ENCODE measurements at places on chromosomes 5 and 9.

DNA sequence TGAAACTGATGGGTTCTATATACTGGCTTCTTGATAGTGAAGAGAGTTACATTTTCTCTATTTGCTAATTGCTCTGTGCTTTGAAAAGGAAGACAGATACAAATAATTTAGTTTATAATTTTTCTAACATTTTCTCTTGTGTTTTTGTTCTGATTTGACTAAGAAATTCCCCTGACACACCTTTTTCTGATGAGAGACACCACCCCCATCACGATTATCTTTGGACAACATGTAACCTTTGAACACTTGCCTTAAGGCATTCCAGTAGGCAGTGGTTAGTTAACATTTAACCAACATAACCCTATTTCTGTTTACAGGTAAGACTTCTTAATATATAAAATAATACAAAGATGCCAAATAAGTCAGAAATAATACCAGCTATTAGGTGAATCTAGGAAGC is 4.1 kb upstream of the PTBP3 start:
- no peak for DNase-seq

- no peak for DNase-seq
These were observed 32.6 kb upstream of the ACO1 start for GRCh38 chr9:32351845-32352244.

DNA sequence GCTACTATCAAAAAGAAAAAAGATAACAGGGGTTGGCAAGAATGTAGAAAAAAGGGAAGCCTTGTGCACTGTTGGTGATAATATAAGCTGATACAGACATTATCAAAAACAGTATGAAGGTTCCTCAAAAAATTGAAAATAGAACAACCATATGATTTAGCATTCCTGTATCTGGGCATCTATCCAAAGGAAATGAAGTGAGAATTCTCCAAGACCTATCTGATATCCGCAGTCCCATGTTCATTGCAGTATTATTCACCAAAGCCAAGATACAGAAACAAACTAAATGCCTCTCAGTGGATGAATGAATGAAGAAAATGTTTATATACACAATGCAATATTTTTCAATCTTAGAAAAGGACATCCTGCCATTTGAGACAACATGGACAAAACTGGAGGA is 1943.3 kb downstream of the MAT2B start:
- no peak for DNase-seq

DNA sequence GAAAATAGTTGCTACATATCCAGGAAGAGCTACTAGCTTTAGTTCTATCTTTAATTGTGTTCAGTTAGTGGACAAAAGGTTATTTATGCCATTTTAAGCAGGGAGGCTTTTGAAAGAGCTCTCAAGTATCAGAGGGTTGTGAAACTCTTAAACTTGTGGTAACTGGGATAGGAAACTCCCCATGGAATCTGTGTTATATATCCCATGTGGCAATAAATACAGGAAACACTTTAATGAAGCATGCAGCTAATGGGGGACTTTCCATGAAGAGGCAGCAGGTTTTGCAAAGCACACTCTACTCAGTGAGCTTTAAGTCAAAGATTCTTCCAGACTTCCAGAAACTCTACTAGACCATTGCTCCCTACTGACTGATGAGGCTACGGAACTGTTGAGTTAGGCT is 805.0 kb upstream of the C9orf72 start:
- no peak for DNase-seq

DNA sequence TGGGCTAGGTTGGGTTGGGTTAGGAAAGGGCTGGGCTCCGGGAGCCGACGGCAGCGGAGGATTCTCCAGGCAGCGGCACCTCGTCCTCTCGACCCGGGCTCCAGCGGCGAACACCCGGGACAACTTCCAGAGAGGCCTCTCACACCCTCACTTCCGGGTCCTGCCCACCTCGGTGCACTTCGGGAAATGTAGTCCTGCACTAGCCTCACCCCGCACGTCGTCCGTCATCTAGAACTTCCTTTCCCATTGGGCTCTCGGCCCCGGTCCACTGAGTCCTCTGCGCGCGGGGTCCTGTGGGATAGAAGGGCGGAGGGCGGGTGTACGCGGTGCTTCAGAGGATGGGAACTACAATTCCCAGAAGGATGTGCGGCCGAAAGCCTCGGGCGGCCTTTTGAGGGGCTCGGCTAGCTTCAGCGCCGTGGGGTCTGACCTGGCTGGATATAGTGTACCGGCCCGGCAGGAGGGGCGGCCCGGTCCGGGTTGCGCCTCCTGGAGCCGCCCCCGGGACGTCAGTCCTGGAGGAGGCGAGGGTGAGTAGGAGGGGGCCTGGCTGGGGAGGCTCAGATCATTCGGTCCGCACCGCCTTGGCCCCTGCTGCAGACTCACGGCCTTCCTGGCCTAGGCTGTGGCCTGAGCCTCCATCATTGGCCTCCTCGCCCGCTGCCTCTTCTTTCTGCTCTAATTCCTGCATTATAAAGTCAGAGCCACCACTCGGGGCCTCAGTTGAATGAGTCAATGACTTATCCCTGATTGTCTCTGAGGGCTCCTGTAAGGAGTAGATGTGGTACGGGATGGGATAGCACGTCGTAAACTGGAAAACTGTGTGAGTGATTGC is at the start of the genes ERP44 and INVS:
ERP44 (minus strand) TSS at position 114 of the 835 bp plus-strand sequence. CDS start 160 bp downstream, outside the sequence.
INVS (plus strand) TSS at position 357 of the 835 bp plus-strand sequence. CDS start 5,279 bp downstream, outside the sequence.
- peak; percentile 95 for DNase-seq

DNA sequence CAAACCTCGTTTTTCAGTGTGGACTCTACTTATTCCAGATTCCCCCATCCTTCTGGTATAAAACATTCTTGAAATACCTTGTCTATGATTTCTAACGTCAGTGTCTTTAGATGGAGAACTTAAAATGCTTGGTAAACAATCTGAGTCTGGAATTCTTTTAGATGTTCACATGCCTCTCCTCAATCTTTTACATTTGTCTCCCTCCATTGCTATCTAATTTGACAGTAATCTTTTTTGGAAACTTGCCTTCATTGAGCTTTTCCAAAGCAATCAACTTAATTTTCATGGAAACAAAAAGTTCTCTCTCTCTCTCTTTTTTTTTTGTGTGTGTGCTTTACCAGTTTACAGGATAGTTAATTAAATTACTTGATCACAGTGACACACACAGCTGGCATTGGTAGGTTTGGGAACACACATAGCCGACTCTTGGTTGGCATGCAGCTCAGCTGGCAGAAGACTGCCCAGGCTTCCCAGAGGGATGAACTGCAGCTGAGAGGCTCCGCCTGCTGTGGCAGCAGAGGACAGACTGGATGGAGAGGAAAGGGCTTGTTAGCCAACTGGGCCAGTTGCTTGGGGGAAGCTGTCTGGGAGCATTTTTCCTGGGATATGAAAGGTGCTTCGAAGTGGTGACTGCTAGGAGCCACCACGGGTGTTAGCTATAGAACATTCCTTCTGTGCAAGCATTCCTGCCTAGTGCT is 271.3 kb downstream of the ZSWIM6 start:
- no peak for DNase-seq

DNA sequence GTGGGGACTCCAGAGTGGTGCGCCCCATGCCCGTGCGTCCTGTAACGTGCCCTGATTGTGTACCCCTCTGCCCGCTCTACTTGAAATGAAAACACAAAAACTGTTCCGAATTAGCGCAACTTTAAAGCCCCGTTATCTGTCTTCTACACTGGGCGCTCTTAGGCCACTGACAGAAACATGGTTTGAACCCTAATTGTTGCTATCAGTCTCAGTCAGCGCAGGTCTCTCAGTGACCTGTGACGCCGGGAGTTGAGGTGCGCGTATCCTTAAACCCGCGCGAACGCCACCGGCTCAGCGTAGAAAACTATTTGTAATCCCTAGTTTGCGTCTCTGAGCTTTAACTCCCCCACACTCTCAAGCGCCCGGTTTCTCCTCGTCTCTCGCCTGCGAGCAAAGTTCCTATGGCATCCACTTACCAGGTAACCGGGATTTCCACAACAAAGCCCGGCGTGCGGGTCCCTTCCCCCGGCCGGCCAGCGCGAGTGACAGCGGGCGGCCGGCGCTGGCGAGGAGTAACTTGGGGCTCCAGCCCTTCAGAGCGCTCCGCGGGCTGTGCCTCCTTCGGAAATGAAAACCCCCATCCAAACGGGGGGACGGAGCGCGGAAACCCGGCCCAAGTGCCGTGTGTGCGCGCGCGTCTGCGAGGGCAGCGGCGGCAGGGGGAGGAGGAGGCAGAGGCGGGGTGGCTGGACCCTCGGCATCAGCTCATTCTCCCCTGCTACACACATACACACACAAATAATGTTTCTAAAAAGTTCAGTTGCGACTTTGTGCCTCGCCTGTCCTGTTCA is 668 bp downstream of the GLIS3 start:
- DNase-seq = peak; percentile 18

- no peak for DNase-seq
These were observed 97.5 kb downstream of the DMXL1 start for GRCh38 chr5:119168401-119168800.

- DNase-seq = no peak
These were observed 180.8 kb upstream of the GAS1 start for GRCh38 chr9:87127978-87128614.

DNA sequence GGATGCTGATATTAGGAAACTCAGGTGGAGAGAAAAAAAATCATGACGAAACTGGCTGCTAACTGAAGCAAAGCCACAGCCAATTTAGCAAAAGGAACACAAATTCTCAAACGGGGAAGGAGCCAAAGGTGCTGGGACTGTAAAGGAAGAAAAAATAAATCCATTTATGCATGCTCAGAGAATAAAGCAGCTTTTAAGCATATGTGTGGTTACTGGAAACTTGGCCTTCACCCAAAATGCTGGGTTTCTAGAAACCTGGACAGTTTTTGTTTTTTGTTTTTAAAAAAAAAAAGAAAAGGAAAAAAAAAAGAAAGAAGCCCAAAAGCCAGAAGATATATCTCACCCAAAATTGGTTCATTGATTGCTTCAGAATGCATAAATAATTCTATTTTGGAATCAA is 8.0 kb downstream of the WHRN start:
- DNase-seq = no peak

- no peak for DNase-seq
These were observed 143.8 kb downstream of the MAST4 start for GRCh38 chr5:66739951-66740350.

DNA sequence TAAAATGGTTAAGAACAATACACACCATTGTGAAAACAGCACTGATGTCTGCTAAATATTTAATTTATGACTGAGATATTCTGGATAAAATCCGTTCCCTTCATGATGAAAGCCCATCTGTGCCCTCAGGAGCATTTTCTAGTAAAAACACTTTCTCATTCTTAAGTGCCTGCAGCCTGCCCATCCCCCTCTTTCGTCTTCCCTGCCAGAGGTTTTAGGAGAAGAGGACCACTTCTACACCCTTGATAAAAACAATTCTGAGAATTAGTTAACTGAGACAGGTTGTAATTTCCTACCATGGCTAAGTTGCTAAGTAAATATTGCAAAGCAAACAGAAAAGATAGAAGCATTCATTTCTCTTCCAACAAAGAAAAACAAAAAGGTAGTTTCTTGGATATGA is 272.6 kb downstream of the ATPSCKMT start:
- DNase-seq = no peak

DNA sequence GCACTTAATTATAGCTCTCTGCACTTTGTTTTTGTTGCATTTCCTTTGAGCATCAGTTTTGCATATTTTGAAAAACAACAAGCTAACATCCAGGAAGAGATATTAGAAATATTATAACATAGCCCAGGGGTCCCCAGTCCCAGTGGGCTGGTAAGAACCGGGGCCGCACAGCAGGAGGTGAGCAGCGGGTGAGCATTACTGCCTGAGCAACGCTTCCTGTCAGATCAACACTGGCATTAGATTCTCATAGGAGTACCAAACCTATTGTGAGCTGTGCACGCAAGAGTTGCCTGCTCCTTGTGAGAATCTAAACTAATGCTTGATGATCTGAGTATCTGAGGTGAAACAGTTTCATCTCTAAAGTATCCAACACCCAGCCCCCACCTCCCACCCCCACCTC is 675.9 kb upstream of the ZNF608 start:
- DNase-seq = no peak

- no peak for DNase-seq
These were observed 56.8 kb downstream of the FEM1C start for GRCh38 chr5:115487756-115488155.

DNA sequence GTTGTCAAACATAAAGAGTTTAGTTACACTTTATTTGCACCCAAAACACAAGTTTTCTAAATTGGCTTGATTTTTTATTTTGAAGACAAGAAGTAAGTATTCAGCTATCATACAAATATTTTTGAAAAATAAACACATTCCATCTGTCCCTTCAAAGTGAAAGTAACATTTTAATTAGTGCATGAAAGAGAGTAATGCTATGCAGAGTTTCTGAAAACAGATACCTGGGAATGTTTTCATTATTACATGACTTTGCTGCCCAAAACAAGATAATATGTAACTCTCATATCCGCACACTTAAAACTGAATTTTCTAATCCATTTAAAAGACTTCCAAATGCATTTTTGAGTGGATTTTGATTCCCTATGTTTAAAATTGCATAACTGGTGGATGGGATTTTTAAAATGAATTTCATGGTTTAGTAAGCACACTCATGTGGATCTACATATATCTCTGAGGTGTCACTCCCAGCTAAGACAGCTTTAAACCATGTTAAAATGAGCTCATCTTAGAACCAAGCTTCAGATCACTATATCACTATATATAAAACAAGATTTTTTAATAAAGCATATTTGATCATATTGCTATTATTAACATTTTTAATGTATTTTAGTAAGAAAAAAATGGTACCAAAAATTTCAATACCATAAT is 127.5 kb downstream of the ATPSCKMT start:
- DNase-seq = no peak

- peak; percentile 43 for DNase-seq
These were observed 16.6 kb upstream of the HEMGN start for GRCh38 chr9:97954550-97954989.

DNA sequence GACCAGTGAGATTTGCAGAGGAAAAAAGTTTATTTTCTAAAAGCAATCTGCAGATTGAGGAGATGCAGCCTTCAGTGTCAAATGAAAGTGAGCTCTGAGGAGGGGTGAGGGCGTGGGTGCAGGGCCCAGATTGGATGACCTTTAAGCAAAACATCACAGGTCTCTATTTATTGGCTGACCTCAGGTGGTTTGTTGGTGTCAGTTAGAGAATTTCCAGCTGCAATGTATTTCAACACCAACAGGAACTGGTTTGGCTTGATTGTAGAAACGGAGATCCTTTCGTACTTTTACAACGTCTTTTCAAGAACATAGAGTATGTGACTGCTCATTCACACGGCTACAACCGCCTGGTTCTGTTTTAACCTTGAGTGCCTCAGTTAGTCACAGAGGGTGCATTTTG is 1069.1 kb downstream of the EFNA5 start:
- no peak for DNase-seq

GRCh38 chr5:131706281-131706680 is 71.3 kb upstream of the RAPGEF6 start:
- DNase-seq = no peak

- no peak for DNase-seq
These were observed 18.5 kb upstream of the TCERG1 start for GRCh38 chr5:146428658-146429057.

All from activated naive CD8-positive, alpha-beta T cell treated with anti-CD3 and anti-CD28 coated beads, Interleukin-2, amount 50 U/mL, for 24 hours (primary cell).